ENCODE measurements at places on chromosomes 16 and 17.
A peak's percentile ranks its signal among the peaks of the same experiment; 100 is the strongest.

DNA sequence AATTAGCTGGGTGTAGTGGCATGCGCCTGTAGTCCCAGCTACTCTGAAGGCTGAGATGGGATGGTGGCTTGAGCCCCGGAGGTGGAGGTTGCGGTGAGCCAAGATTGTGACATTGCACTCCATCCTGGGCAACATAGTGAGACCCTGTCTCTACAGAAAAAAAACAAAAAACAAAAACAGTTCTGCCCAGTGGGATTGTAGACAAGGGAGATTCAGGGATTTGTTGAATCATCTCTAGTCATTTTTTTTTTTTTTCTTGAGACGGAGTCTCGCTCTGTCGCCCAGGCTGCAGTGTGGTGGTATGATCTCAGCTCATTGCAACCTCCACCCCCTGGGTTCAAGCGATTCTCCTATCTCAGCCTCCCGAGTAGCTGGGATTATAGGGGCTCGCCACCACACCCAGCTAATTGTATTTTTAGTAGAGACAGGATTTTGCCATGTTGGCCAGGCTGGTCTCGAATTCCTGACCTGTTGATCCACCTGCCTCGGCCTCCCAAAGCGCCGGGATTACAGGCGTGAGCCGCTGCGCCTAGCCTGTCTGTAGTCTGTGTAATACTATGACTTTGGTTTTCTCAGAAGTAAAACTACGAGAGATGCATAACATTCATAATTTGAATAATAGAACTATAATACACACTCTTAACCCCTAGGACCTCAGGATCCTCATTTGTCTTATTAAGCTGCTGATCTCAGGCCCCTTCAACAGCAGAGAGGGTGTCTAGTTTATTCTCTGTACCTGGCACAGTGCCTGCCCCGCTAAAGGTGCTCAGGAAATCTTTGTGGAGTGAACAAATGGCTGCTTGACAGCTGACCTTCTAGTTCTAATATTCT lies 1.4 kb downstream of the TEN1 start:
- no peak for DNase-seq

GRCh38 chr16:52467753-52468152 lies 79.2 kb downstream of the TOX3 start:
- DNase-seq: no peak

DNA sequence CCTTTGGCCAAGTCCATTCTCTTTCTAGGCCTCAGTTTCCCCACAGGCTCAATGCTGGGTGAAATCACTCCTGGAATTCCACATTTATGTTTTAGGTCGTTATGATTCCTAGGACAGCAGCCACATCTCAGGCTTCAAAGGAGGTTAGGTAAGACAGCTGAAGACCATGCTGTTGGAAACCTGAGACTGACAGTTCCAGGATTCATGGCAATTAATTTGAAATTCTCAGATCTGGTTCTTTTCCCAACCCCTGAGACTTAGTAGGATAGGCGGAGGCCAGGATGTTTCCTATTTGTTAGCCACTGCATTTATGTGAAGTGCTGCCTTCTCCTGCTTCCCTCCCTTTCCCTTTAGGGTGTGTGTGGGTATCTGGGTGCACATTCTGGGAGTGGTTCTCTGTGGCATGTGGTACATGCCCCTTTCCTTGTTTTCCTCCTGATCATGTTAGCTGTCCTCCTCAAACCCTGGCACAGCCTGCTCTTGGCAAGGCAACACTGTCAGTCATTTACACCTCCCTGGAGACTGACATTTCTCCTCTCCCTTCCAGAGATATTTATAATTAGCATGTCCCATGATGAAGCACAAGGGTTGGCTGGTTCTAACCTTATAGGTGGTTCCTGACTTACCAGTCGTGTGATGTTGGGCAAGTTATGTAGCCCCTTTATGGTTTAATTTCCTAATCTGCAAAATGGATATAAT lies 91.4 kb upstream of the SALL1 start:
- DNase-seq: no peak

DNA sequence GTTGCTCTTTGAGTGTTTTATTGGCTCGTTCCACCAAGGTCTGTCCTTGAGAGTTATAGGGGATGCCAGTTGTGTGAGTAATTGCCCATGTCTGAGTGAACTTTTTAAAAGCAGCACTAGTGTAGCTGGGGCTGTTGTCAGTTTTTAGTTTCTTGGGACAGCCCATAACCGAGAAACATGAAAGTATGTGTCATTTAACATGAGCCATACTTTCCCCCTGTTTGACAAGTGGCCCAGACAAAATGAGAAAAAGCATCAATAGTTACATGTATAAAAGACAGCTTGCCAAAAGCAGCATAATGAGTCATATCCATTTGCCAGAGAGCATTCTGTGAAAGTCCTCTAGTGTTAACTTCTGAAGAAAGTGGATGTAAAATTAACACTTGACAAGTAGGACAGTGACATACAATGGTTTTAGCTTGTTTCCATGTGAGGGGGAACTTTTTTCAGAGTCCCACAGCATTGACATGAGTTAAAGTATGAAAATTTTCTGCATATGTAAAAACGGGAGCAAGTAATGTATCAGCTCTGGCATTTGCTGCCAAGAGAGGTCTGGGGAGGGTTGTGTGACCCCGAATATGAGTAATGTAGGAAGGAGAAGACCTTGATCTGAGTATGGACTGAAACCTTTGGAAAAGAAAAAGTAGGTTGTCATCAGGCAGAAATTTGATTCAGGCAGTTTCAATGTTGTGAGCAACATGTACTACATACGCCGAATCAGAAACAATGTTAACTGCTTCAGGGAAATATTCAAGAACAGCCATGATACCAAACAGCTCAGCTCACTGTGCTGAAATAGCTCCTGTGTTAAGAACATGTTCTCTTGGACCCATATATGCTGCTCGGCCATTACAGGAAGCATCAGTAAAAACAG lies 56.8 kb upstream of the ARL4D start:
- DNase-seq: no peak

GRCh38 chr17:81960130-81960958 lies 643 bp downstream of the NOTUM start:
- no peak for DNase-seq

DNA sequence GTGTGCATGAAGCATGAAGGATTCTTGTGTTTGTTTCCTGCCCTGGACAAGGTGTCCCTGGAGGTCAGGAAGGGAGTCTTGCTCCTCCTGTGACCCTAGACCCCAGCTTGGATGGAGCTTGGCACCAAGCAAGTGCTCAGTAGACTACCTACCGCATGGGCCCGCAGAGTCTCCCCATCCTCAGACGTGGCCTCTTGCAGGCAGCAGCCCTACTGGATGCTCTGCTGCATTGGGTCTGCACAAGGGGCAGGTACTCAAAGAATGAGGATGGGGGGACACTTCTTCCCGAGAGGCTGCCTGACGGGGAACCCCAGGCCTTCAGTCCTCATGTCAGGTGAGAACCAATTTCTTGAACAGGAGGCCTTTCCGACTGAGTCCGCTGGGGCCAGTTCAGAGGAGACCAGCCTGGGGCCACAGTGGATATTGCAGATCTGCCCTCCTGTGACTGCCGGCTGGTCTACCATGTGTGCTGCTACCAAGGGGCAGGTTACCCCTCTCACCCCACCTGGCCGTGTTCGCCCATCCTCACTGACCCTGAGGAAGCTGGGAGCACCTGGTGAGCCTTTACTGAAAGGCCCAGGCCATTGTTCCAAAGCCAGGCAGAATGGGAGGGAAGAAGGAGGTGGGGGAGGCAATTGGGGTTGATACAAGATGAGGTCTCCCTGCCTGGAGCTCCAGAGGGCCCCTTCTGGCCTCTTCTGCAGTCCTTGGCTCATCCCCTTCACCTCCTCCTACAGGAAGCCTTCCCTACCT lies 206.3 kb downstream of the RAB11FIP4 start:
- no peak for DNase-seq

DNA sequence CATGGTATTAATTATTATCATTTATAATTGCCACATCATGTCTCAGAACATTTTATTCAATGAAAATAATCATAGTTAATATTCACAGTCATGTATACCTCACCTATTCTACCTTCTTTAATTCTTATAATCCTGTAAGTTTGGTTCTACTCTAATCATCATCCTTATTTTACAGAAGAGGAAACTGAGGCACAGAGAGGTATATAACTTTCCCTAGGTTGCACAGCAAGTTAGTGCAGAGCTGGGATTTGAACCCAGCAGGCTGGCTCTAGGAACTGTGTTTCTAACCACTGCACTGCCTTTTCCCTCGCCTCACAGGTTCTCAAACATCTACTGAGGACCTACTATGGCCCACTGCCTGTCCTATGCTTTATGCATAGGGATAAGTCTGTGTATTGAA lies 32.7 kb downstream of the WSB1 start:
- DNase-seq: no peak

GRCh38 chr16:46906360-46907060 lies 22.3 kb downstream of the GPT2 start:
- no peak for DNase-seq

- DNase-seq: peak; percentile 73
Observed at GRCh38 chr17:16363749-16364536, 10.7 kb upstream of the CENPV start.

GRCh38 chr16:84334058-84334457 lies 34.3 kb upstream of the ATP2C2 start:
- no peak for DNase-seq

DNA sequence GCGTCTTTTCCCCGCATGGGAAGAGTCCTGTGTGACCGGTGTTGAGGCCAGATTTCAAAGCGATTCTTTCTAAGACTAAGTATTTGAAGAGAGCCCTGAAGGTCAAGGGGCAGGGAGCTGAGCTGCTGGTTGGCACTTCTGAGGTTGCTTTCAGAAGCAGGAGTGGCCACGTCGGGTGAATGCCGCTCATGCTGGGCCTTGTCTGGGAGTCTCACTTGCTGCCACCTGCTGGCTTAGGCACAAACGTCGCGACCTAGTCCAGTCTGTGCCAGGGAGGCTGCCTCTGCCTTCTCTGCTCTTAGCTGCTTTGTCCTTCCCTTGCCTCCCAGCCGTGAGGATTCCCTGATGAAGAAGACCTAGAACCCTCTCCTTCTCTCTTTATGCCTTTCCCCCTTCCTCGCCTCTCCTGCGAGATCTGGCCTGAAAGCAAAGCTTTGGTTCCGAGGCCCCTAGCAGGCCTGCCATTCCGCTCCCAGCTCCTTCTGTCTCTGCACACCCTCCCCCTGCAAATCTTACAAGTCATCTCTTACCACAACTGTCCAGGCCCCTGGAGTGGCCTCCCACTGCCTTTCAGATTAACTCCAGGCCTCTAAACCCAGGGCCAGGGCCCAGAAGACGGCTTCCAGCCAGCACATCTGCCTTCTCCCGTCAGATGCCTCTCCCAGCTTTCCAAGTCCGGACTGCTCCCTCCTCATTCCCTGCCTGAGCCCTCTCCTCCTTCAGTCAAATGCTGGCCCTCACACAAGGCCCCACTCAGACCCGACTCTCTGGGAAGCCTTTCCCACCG lies 11.4 kb downstream of the CTNS start:
- DNase-seq: peak; percentile 40

DNA sequence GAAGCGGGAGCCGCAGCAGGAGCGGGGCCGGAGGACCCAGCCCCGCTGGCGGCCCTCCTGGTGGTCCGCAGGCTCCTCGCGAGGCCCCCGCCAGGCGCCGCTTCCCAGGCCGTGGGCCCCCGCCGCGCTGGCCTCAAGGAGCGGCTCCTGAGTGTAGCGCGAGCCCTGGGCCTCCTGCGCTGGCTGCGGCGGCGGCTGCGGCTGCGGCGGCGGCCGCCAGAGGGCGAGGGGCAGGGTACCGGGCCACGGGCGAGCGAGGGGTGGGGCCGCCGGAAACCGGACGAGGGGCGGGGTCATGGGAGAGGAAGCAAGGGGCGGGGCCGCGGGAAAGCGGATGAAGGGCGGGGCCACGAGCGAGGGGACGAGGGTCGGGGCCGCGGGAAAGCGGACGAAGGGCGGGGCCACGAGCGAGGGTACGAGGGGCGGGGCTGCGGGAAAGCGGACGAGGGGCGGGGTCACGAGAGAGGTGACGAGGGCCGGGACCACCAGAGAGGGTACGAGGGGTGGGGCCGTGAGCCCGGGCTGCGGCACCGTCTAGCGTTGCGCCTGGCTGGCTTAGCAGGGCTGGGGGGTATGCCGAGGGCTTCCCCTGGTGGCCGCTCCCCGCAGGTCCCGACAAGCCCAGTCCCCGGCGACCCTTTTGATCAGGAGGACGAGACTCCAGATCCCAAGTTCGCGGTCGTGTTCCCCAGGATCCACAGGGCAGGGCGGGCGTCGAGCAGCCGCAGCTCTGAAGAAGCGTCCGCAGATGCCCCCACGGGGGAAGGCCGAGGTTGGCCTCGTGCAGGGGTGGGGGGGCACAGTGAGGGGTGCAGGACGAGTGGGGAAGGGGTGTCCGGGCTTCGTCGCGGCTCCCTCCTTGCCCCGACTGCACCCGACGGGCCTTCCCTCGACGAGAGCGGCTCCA lies 1.7 kb downstream of the MYO15B start:
- DNase-seq: peak; percentile 51

GRCh38 chr16:24858219-24859041 lies 12.7 kb downstream of the SLC5A11 start:
- DNase-seq: no peak

- DNase-seq: no peak
Observed at GRCh38 chr17:42720996-42721583, 23.8 kb downstream of the EZH1 start.

DNA sequence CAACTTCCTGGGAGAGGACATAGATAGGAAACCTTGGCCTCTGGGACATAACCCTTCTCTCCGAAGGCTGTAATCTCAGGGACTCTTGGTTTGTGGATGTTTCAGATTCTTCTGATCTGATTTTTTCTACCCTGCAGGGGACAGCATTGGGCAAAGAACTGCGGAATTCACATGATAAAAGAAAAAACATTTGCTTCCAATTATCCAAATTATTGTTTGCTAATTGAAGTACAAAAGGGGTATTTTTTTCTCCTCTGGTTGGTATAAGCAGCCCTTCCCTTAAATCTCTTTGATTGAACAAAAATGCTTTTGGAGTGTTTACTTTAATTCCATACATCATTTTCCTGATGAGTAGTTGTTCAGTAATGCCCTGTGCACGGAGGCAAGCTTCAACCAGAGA lies 251.7 kb upstream of the IRX3 start:
- no peak for DNase-seq

DNA sequence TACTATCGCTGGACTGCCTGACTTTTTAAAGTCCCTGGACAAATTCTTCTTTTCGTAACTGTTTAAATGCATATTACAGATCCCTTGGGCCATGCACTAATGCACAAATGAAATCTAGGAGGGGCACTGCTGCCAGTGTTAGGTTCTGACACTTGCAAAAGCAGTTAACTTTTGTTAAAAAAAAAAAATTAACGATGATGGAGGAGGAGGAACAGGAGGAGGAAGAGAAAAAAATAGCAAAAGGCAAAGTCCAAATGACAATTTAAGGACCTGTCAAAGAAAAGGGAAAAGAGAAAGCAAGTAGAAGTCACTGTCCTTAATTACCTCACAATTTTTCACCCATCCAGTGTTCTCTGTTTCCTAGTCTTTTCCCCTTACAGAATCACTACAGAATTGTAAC lies 97.8 kb upstream of the CORO6 start:
- DNase-seq: no peak

Data from PC-9 (cell line).